GM12878 (cell line): ENCODE measurements at places on chromosomes 3 and 15.

- no peak for DNase-seq
Measured at GRCh38 chr15:71410347-71410746, 295.1 kb downstream of the THSD4 start.

- DNase-seq: no peak
Measured at GRCh38 chr3:60952055-60952454, 299.2 kb downstream of the FHIT start.

GRCh38 chr3:95464346-95464745 lies 1350.0 kb upstream of the EPHA6 start:
- no peak for DNase-seq

DNA sequence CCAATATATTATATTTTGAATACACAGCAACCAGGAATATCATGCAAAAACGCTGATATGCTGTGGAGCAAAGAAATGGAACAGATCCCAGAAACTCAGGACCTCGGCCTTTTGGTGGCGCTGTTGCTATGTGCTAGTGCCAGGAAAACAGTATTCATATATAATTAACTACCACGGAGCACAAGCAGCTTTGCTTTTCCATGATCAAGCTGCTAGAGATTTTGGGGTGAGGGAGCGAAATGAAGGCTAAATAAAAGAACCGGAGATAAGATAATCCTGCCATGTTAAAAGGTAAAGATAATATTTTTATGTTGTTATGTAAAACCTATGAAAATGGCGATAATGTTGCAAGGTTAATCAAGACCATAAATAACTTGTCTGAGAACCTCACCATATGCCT lies 157.7 kb upstream of the FAM3D start:
- DNase-seq: no peak

DNA sequence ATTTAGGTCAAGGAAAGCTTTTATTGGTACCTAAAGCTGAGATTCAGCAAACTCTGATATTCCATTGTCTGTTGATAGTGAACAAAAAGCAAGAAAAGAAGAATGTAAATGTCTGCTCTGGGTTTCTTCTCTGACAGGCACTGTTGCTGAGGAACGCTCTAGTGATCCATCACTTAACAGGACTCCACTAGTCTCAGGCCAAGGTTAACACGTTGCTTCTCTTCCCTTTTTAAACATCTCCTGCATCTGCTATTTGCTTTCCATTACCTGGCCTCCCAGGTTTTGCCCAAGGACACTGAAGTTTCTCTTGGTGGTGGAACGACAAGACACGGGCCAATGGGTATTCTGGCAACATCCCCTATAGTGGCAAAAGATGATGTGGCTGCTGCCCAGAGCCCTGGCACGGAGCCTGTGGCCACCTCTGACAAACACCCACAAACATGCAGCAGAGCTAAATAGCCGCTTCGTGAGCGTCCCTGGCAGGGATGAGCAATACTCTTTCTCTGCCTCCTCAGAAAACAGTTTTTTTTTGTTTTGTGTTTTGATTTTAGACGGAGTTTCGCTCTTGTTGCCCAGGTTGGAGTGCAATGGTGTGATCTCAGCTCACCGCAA lies 97.8 kb upstream of the AKAP13 start:
- no peak for DNase-seq

- DNase-seq: no peak
Measured at GRCh38 chr3:49607105-49607591, 52.9 kb downstream of the BSN start.

- no peak for DNase-seq
Measured at GRCh38 chr3:65888980-65889706, 149.6 kb downstream of the MAGI1 start.

DNA sequence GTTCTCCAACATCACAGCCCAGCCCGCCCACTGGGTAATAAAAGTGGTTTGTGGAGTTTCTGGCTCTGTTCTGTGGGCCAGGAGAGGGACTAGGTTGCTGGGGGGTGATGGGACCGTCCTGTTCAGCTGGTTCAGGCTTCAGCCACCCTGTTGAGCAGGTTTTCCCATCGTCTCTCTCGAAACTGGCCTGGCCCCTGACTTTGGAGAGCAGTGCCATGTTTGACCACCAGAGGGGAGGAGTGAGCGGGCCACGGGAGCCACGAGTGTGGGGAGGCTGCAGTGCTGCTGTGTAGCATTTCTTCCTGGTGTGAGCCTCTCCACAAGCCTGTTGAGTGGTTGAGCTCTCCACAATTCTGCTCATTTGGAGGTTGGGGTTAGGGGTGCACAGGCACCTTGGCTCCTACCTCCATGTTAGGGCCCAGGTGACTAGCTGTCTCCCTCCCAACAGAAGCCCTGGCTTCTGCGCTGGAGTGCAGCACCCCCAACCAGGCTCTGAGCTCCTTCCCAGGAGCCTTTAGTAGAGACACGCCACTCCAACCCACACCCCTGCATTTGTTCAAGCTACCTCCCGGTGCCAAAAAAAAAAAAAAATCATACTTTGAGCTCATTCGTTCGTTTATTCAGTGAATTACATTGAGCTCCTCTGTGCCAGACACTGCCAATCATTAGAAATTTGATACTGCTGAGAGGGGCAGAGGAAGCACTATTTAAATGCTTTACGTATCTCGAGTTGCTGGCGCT lies 13.9 kb downstream of the SPINT1 start:
- DNase-seq: no peak

- no peak for DNase-seq
Measured at GRCh38 chr15:73239564-73240215, 129.1 kb downstream of the HCN4 start.

DNA sequence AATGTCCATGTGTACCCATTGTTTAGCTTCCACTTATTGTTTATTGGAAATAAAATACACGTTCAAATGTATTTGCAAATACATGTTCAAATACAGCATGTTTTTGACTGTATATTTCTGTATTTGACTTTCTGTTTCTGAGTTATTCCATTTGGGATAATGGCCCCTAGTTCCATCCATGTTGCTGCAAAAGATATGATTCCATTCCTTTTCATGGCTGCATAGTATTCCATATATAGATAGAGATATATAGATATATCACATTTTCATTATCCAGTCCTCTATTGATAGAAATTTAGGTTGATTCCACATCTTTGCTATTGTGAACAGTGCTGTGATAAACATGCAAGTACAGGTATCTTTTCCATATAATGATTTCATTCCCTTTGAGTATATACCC lies 241.4 kb upstream of the SOX2 start:
- no peak for DNase-seq

GRCh38 chr3:49339581-49339940 lies 292 bp downstream of the USP4 start:
- no peak for DNase-seq

DNA sequence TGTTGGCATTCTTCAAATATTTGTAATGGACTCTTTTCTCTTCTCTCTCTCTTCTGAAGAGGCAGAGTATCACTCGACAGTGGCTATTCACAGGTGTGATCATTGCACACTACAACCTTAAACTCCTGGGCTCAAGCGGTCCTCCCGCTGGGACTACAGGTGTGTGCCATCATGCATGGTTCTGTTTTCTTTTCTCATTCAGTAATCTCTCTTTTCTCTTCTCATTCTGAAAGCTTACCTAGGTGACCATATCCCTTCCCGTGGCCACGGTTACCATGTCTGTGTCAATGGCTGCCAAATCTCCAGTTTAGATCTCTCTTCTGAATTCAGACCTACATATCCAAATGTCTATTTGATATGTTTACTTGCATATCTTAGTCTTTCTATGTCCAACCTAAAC lies 96.3 kb downstream of the SOX2 start:
- DNase-seq: no peak

GRCh38 chr3:123789760-123790159 lies 94.4 kb downstream of the MYLK start:
- DNase-seq: no peak

- no peak for DNase-seq
Measured at GRCh38 chr3:175434561-175434960, 575.4 kb downstream of the NAALADL2 start.

DNA sequence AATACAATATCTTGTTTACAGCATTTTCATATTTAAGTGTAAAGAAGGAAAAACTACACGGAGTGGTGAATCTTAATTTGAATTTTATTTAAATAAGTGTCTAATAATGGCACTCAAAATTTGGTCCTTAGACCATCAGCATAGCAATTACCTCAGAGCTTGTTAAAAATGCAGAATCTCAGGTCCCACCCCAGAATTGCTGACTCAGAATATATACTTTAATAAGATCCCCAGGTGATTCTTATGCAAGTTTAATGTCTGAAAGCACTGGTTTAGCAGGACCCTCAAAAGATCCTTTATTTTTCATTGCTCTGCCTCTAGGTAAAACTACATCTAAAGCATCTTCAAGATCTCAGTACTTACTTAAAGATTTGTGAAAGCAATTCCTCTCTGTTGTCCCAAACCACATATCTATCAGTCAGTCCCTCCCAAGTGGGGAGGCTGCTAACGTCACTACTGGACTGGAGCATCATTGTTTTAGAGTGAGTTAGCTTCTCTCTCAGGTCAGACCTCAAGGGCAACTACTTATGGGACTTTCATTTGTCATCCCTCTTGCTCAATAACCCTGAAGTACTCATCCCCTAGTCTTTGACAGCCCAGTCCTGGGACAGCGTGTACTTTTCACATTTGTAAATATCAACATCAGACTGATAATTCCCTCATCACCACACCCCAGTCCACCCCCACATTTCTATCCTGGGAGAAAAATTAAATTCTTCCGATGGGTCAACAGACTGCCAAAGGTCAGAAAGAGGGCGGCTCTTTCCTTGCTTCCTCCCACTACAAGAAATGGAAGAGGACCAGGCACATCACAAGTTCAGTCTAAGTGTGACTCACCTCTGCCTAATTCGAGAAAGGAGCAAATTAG lies 76.7 kb downstream of the CBLB start:
- no peak for DNase-seq

- DNase-seq: no peak
Measured at GRCh38 chr3:142056656-142057330, 92.6 kb downstream of the TFDP2 start.

DNA sequence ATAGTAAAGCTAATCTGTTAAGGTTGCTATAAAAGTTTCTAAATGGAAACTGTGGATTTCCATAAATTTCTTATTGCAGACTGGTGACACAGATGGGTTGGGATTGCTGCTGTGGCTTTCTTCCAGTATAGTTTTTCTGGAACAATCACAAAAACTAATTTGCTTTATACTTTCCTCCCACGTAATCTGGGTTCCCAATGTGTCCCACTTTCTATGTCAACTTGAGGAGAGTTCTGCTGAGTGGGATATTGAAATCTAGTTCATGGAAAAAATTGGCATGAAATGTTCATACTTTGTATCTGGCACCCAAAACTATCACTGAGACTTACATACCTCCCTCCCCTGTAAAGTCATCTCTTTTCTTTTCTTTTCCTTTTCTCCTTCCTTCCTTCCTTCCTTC lies 126.8 kb downstream of the TGFBR2 start:
- no peak for DNase-seq
